ENCODE measurements at places on chromosomes 5 and 9.

- DNase-seq: no peak
These were observed 205.7 kb downstream of the AGTPBP1 start for GRCh38 chr9:85536076-85536475.

DNA sequence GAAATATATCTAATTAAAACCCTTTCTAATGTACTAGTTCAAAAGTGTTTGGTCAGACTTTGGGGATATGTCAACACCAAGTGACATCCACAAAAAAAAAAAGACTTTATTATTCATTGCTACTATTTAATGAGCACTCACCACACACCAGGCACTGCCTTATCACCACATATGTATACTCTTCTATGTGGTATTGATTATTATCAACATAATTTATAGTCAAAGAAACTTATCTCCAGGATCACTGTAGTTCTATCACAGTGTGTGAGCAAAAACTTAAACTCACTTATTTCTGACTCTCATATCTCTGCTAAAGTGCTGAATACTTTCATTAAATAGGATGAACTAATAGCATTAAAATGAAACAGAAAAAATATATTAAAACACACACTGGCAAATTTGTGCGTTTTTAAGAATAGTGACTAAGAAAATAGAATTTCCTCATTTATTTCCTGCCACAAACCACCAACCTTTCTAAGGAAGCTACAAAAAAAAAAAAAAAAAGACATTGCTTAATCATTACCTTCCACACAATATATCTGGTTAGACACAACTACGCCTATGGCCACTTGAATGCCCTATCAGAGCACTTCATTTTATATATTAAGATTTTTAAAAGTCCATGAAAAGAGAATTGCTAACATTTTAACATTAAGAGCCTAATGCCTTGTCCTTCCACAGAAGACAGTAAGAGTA is 12.8 kb downstream of the SLCO4C1 start:
- DNase-seq: no peak

DNA sequence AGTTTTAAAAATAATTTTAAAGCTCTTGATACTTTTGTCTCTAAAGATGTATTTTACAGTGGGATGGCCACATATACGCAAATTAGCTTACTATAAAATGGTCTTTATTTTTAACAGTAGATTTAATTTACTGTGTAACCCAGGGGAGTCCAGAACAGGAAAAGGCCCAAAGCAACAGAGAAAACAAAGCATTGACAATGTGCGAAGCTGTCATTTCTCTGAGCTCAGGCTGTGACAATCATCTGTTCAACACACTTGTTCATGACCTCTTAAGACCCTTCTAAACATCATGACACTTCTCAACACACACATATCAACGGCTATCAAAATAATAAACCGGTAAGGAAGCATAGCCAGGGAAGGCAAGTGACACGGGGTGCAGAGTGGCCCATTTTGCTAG is 499.6 kb upstream of the MPDZ start:
- no peak for DNase-seq

DNA sequence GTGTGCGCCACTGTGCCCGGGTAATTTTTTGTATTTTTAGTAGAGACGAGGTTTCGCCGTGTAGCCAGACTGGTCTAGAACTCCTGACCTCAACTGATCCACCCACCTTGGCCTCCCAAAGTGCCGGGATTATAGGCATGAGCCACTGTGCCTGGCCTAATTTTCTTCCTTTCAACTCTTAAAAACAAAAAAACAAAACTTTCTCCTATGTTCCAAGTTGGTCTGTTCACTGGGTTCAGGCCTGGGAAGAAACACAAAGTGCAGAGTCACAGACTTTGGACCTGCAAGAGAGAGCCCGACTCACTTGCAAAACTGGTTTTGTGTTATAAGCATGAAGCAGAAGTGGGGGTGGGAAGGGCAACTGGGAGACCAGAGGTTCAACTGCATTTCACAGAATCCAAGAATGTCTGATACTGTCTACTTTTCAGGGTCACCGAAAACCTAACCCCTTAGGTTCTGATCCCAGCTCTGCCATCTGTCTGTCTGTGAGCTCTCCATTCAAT is 5.2 kb upstream of the HDHD3 start:
- DNase-seq: no peak

DNA sequence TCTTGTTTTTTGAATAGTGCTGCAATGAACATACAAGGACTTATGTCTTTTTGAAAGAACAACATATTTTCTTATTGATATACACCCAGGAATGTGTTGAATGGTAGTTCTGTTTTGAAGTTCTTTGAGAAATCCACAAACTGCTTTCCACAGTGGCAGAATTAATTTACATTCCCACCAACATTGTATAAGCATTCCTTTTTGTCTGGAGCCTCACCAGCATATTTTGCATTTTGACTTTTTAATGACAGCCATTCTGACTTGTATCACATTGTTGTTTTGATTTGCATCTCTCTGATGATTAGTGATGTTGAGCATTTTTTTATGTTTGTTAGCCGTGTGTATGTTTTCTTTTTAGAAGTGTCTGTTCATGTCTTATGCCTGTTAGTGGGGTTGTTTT is 524.9 kb downstream of the SEMA5A start:
- no peak for DNase-seq
